SK-N-SH (cell line): ENCODE measurements at places on chromosomes 5 and 9.

DNA sequence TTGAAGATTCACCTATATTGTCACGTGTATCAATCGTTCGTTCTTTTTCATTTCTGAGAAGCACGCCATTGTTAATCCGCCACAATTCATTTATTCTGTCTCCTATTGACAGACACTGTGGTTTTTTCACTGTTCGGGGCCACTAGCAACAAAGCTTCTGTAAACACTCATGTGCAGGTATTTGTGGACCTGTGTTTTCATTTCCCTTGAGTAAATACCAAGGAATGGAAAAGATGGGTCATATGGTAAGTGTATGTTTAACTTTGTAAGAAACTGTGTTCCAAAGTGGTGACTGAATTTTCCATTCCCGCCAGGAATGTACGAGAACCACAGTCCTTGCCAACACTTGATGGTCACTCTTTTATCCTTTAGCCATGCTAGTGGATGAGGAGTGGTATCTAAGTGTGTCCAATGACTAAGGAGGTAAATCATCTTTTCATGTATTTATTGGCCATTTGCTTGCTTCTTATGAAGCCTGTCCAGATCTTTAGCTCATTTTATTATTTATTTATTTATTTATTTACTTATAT lies 10.7 kb downstream of the ABO start:
- no peak for DNase-seq
- no peak overlapping the region for H3K27ac ChIP-seq

DNA sequence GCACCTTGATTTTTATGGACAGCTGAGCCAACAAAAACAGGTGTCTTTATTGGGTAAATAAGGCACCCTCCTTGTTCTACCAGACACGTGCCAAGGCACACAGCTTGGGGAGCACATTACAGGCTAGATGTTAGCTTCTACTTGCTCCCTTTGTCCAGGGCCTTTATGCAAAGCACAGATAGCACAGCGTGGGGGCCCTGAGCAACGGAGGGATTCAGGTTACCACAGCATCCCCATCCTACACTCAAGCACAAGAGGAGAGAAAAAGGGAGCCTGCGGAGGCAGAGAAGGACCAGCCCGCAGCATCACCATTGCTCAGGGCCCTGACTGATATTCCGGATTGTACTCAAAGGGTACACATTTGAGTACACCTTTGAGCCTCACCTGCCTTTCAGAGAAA lies 181.7 kb upstream of the KIF2A start:
- H3K36me3 ChIP-seq = no peaks in the 10 kb centered on the region
- H3K4me1 ChIP-seq = no peaks in the 10 kb centered on the region
- H3K4me3 ChIP-seq = no peak overlapping the region
- no peak overlapping the region for H3K27ac ChIP-seq
- H3K27me3 ChIP-seq = no peaks in the 10 kb centered on the region

DNA sequence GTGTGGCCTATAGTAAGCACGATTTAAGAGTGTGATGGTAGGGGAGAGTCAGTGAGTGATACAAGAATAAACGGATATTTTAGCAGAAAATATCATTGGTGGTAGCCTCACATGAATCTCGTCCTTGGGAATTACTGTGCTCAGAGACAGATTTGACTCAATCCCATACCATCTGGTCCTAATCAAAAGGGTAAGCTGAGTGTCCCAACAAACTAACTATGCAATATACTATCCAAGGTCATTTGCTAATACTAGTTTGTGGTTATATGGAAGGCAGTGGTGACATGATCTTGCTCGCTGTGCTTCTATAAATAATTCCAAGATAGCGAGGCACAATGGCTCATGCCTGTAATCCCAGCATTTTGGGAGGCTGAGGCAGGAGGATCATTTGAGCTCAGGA lies 103.2 kb downstream of the TRPM6 start:
- no peaks in the 10 kb centered on the region for H3K36me3 ChIP-seq
- no peak for DNase-seq
- no peak overlapping the region for H3K27ac ChIP-seq
- peaks cover 34% of the 10 kb centered on the region; the same call in 1 of the 2 replicates for H3K27me3 ChIP-seq

DNA sequence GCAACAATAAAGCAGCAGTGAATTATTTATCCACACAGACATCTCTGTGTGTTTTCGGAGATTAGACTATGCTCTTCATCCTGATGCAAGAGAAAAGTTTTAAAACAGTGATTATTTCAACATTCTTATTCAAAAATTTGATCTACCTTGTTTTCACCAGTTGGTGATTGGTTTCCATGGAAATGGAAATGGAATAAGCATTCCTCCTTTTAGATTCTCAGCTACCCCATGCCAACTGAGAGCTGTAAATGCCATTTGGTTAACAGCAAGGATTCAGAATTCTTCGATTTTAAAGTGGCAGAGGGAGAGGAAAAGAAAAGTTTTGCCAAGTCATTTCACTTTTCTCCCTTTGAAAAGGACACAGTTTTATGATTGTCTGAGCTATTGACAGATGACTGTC lies 154.7 kb downstream of the PCSK5 start:
- no peak for DNase-seq
- no peak overlapping the region for H3K4me3 ChIP-seq
- H3K27ac ChIP-seq = no peak overlapping the region
- H3K36me3 ChIP-seq = no peaks in the 10 kb centered on the region
- H3K27me3 ChIP-seq = no peaks in the 10 kb centered on the region

GRCh38 chr9:33905137-33905536 lies 88.2 kb downstream of the UBE2R2 start:
- no peak overlapping the region for H3K4me3 ChIP-seq
- no peak for DNase-seq
- H3K27ac ChIP-seq = no peak overlapping the region

DNA sequence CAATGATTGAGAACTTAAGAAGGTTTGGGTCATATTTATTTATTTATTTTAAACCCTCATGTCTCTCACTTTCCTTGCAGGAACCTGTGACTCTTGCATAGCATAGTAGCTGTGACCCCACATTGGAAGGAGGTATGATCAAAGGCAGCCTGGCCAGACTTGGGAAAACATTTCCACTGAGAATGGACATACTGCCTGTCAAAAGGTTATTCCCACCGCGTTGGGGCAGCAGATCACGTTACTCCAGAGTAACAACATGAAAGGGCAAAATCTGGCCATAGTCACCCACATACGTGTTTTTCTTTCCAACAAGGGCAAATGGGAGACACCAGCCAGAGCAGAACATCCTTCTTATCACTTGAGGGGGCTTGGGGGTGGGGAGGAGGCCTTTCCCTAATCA lies 95.7 kb downstream of the ARL15 start:
- no peaks in the 10 kb centered on the region for H3K36me3 ChIP-seq
- DNase-seq = no peak
- no peaks in the 10 kb centered on the region for H3K27me3 ChIP-seq
- H3K27ac ChIP-seq = no peak overlapping the region
- H3K4me1 ChIP-seq = no peaks in the 10 kb centered on the region; the same call in none of the 2 replicates
